NCI-H345 (cell line): ENCODE measurements at places on chromosomes 1 and 21.

GRCh38 chr1:197924516-197925123, 7.4 kb downstream of the LHX9 start:
- DNase-seq: peak; percentile 43

GRCh38 chr1:35576061-35576765, 3.1 kb downstream of the TFAP2E start:
- no peak for DNase-seq

GRCh38 chr1:113197719-113198330, 124.8 kb downstream of the LRIG2 start:
- DNase-seq: no peak

GRCh38 chr1:157438613-157439012, 113.7 kb downstream of the FCRL5 start:
- no peak for DNase-seq
